ENCODE measurements at places on chromosomes 6 and 20. TPM values are rescaled to one million over a fixed set of nuclear protein-coding genes. Genes with fewer than 3 reads are reported as not detected.

MOCS3 gene
- 2.4 TPM for total RNA-seq

GRCh38 chr6:46175976-46176375 is 5.2 kb upstream of the ENPP5 start:
- DNase-seq = no peak

DNA sequence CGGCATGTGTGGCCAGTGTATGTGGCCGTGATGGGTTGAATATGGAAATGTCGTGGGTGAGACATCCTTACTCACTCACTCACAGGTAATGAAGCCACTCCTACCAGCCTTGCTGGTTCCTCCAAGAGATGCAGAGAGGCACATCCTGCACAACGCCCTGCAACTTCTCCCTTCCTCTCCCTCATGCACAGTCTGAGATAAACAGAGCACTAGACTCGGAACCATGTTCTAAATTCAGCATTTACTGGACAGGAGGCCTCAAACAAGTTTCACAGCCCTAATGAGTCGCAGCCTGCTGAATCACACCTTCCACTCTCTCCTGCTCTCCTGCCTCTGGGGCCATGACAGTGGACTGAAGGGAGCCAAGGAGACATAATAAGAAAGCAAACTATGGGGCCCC is 91.2 kb downstream of the ISM1 start:
- no peak for DNase-seq

RIPOR3 gene
- total RNA-seq = 0.08 TPM

DNA sequence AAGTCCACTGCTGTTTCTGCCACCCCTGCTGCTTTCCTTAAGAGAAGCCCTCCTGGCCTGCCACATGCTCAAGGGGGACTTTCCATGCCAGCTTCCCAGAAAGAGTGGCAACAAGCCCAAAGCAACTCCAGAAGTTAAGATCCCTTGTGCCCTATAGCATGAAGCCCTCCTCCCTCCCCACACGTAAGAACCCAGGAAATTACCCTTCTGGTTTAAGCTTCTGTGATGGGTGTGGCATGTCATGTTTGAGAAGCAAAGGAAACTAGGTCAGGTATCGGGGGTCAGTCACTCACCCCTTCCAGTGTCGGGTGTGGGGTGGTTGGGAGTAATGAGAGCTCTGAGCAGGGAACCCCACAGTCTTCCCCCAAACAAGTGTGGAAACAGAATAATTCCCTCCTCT is 196.1 kb downstream of the LRFN2 start:
- no peak for DNase-seq

DNA sequence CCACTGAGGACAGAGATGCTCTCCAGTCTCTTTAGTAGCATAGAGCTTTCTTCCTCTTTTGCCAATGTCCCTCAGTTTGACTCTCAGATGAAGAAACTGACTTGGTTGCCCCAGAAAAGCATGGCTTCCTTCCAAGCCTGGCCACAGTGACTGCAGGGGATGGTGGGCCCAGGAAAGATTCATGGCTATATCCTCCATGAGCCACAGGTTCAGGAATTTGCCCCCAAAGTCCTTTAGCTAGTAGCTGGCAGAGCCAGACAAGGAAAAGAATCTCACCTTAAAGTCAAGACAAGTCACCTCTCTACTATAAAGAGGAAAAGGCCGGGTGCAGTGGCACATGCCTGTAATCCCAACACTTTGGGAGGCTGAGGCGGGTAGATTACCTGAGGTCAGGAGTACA is 43.4 kb downstream of the TRAM2 start:
- DNase-seq = no peak

DNA sequence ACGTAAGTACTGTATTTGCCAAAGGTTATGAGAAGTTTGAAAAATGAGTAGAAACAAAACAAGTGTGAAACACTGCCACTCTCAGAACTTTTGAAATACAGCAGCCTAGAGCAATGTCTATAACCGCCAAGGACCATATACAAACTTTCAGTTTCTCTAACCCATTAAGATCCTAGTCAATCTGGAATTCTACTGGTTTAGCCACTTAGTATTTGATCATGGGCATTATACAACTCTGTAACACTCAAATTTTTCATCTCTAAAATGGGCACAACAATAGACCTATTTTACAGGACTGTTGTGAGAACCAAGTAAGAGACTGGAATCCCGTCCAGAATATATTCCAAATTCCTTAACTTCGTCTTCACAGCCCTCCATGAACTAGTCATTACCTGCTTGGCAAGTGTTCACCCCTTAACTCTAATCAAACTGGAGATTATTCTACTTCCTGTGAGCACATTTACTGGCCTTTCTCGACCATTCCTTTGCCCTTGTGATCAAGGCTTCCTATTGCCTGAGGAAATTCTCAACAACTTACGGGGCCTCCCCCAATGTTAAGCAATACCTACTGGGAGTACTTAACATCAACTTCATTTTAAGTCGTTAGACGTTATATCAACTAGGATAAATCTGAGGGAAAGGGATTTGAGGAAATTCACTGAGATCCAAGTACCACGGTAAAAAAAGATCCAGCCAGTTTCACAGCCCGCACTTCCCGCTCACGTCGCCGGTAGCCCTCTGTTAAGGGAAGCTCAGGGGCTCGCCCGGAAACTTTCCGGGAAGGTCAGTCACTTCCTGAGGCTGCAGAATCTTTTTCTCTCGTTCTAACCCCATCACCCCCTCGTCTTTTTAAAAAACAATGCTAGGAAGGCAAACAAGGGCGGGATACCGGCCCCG is 1.1 kb downstream of the EIF2S2 start:
- DNase-seq = no peak

DNA sequence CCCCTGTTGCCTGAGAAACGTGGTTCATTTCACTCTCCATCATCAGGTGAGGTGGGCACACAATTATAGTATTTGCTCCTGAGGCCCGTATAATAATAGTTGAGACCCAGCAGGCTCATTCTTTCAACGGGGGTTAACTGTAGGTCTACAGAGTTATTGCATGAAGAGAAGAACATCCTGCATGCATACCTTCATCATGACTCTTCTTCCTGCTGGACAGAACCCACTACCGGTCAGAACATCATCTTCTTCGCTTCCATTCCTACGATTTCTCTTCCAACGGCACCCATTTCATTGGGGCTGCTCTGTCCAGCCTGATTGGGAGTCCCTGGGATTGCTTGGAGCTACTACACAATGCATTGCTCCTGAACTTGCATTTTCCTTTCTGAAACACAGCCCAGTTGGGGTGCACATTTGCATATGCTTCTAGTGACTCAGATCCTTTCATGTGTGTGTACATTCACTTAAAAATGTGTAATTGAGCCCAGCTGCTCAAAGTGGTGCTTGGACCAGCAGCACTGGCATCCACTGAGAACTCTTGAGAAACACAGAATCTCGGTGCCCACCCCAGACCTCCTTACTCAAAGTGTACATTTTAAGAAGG is 57.4 kb downstream of the SLC24A3 start:
- DNase-seq = no peak

ZSWIM3 gene
- 8.4 TPM for total RNA-seq

KHDC1 gene
- 2.3 TPM for total RNA-seq

DNA sequence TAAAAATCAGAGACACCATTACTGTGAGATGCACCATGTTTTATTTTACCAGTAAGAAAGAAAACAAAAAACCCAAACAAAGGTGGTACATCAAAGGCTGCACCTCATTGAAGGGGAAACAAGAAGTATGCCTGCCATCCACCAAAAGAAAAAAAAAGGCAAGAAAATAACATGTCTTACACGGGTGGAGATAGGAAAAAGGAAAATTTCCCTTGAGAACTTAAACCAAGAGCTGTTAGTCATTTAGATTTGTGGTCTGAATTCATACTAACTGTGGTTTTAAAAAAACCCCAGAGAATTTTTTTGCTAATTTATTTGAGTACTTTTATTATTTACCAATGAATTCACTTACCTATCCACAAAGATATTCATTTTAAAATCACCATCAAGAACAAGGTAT is 144.0 kb downstream of the LRRC1 start:
- DNase-seq = no peak

MOG gene
- not detected for total RNA-seq

ARMC2 gene
- total RNA-seq = 3.3 TPM

GGTLC1 gene
- not detected for total RNA-seq

DNA sequence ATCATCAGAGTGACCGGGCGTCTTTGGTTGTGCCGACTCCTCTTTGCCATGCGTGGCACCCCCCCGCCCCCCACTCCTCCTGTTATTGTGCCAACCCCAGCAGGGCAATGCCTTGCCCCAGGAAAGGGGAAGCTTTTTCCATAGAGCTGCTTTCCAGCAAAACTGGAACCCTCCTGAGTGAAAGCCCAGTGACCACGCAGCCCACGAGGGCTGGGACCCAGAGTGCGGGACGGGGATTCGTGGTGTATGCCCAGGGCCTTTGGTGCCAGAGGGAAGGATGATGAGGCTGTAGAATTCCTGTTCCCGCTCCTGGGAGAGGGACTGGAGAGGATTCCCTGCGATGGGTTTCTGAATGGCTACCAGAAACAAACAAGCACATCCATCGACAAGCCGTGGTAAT is 116.8 kb upstream of the BACH2 start:
- DNase-seq = no peak

DNA sequence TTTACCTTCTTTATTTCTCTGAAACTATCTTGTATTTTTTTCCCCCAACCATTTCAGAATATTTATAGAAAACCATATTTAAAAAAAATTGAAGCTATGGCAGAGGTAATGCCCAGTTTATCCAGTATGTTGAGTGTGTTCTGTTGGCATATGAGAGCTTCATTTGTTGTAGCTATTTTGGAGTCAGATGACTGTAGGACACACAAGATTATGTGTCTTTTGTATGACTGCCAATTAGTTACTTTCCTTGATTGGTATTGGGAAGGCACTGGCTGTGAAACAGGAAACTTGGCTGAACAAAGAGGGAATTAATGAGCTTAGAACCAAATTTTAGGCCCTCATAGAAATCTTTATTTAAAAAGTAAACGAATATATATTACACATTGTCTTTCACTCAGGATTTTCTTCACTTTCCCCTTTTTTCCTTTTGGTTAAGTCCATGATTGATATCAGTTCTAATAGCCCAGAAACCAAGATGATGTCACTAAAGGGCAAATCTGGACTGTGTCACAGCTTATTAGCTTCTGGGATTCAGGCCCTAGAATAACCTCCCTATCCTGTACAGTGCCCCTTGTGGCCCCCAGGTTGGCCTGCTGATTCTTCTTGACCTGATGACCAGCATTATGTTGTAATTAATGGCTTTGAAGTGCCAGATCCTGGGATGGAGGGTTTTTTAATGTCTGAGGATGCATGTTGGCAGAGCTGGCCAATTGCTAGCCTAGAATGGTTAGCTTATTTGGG is 10.1 kb downstream of the CDC5L start:
- no peak for DNase-seq

GRCh38 chr6:88814909-88815308 is 148.5 kb downstream of the RNGTT start:
- DNase-seq = no peak

DNA sequence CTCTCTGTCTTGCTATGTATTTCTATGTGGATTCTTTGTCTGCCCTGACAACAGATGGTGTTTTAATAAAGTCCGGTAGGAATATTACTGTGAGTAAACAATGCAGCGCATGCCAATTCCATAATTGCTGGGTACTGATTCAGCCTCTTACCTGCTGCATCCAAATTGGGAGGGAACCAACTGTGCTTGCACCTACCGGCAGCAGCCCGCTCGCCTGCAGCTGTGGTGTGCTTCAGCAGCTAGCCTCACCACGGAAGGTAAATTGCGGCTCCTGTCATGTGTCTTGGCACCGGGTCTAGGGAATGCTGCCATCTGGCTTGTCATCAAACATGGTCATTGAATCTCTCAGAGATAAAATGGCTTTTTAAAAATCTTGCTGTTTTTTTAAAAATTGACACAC is 704.8 kb upstream of the SLC35B3 start:
- no peak for DNase-seq

Data from activated naive CD4-positive, alpha-beta T cell treated with anti-CD3 and anti-CD28 coated beads, Interleukin-2, amount 50 U/mL, for 72 hours (primary cell).